ENCODE measurements at places on chromosomes 3 and 15.

- no peak for DNase-seq
Observed at GRCh38 chr3:126908752-126909275, 74.1 kb upstream of the PLXNA1 start.

DNA sequence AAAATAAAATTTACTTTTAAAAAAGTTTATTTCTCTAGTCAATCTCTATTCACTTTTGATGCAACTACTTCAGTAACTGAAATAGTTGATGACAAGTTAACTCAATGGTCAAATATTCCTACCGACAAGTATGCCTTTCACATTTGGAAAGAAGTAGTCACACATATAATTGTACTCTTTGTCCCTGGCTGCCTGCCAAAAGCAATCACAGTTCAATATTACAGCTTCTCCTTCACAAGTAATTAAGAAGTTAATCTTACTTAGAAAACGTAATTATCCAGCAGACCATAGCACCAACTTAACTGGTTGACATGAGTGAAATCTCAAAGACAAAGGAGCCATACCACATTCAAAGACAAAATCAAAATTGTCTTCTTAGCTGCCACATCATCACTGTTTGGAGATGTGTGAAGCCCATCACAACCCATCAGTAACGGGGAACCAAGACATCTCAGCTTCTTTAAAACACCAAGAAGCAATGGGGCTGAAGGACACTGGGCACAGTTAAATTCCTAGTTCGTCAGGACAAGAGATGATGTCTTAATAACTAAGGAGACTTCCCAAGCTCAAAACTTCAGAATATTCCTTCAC, 86.1 kb downstream of the PLCH1 start:
- DNase-seq: no peak

GRCh38 chr3:72441284-72441994, 406.8 kb downstream of the SHQ1 start:
- no peak for DNase-seq

- DNase-seq: no peak
Observed at GRCh38 chr3:67453628-67454027, 200.8 kb downstream of the SUCLG2 start.

- DNase-seq: no peak
Observed at GRCh38 chr15:90001683-90002427, 731 bp downstream of the ZNF710 start.

DNA sequence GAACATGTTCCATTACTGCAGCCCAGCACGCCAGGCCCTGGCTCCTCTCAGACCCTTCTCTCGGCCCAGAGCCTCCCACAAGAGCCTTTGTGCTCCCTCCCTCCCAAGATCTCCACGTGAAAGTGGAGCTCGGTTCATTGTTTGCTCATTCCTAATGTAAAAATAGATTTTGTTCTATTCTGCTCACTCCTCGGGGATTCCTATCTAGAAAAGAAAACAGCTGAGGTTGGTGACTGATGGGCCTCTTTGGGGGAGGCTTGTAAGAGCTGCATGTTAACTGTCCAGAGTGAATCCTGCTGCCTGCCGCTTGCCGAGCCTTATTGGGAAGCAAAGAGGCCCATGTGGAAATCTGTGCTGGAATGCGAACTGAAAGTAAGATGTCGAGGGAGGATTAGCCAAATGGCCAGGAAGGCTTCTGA, 267.1 kb downstream of the LRTM1 start:
- DNase-seq: no peak

GRCh38 chr15:74683758-74684157, 12.1 kb downstream of the EDC3 start:
- no peak for DNase-seq

GRCh38 chr3:20857636-20858035, 671.6 kb upstream of the SGO1 start:
- no peak for DNase-seq

GRCh38 chr3:31522152-31522551, 10.6 kb upstream of the STT3B start:
- no peak for DNase-seq

GRCh38 chr3:23202921-23203707, at the start of gene UBE2E2:
Gene UBE2E2, plus strand, starts transcription at chr3:23203327.
- DNase-seq: no peak

DNA sequence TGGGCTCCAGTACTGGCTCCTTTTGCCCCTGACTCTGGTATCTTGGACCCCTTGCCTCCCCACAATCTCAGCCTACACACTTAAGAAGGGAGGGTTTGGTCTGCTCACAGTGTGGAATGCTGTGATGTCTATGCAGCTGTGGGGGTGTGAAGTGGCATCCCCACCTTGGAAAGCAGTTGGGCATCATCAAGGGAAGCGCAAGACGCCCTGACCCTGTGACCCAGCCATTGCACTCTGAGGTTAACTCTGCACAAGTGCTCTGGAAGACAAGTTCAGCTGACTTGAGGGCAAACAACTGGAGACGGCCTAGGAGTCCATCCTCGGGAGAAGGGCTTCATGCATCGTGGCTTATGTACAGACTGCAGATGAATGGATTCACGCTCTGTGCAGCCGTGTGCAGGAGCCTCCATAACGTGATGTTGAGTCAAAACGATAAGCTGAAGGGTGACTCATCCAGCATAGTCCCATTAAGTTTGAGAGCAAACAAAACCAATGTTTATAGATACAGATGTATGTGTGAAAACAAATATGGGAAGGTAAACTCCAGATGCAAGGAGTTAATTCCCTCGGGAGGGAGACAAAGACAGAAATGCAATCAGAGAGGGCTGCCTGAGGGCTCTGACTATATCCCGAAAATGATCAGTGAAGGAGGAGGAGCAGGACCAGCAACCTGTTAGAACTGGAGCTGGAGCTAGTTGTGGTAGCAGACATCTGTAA, 86.8 kb downstream of the LSM3 start:
- no peak for DNase-seq

GRCh38 chr15:35444557-35445204, 101.3 kb downstream of the DPH6 start:
- no peak for DNase-seq

- no peak for DNase-seq
Observed at GRCh38 chr3:129745253-129745652, 138.8 kb upstream of the PLXND1 start.

GRCh38 chr3:114384558-114384903, 90.7 kb downstream of the TIGIT start:
- no peak for DNase-seq

- no peak for DNase-seq
Observed at GRCh38 chr15:29968099-29968894, 114.5 kb upstream of the GOLGA8J start.

- no peak for DNase-seq
Observed at GRCh38 chr15:52382647-52383046, 87.0 kb upstream of the MYO5C start.

DNA sequence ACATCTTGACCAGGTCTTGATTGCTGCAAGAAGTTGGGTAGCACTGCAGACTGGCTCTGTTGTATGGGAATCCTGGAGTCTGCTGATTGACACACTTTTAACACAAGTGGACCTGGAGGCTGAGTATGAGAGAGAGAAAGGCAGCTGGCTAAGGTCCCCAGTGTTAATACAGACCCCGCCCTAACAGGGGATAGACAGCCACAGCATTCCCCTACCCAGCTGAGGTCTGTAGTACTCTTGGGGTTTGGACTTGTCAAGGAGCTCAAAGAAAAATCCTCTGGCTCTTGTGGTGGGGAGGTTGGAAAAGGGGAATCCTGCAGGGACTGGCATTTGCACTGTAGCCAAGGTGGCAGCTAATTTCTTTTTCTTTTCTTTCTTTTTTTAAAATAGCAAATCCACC, 192.7 kb downstream of the ZNF621 start:
- DNase-seq: no peak

DNA sequence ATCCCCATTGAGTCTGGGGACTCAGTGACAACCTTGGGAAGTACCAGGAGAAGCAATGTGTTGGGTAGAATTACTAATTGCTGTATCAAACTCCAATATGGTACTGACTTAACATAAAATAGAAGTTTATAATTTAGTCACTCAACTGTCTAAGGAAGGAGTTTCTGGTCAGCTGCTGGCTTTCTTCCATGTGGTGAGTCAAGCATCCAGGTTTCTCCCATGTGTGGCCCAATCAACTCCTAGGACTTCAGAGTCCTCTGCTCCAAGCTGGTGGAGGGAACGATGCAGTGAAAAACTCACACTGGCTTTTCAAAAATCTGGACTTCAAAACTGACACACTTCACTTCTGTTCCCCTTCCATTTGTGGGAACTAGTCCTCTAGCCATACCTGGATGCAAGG, 25.2 kb downstream of the WNT5A start:
- DNase-seq: no peak

- DNase-seq: peak; percentile 39
Observed at GRCh38 chr3:58167431-58168351, 43.1 kb downstream of the DNASE1L3 start.

- DNase-seq: no peak
Observed at GRCh38 chr3:8739757-8740504, 6.3 kb downstream of the CAV3 start.

DNA sequence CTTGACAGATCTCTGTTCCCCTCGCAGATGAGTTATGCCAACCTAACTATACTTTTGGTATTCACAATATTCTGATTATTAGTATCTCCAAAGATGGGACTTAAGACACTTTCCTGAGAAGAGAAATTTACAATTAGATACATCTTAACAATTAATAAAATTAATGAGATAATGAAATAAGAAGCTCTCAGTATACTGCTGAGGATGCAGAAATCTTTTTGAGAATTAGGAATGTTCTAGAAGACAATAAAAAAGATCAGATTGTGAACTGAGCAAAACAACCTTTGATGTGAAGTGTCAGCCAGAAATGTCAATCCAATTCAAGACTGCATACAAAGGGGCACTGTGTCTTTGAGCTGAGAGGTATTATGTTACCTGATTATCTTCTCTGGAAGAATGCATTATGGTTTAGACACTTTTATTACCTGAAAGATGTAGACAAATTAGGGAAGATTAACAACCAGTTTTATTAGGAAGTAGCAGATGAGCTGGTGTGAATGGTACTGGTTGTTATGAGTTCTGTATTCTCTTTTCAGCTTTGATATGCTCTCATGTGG, 262.9 kb downstream of the TIGIT start:
- DNase-seq: no peak

DNA sequence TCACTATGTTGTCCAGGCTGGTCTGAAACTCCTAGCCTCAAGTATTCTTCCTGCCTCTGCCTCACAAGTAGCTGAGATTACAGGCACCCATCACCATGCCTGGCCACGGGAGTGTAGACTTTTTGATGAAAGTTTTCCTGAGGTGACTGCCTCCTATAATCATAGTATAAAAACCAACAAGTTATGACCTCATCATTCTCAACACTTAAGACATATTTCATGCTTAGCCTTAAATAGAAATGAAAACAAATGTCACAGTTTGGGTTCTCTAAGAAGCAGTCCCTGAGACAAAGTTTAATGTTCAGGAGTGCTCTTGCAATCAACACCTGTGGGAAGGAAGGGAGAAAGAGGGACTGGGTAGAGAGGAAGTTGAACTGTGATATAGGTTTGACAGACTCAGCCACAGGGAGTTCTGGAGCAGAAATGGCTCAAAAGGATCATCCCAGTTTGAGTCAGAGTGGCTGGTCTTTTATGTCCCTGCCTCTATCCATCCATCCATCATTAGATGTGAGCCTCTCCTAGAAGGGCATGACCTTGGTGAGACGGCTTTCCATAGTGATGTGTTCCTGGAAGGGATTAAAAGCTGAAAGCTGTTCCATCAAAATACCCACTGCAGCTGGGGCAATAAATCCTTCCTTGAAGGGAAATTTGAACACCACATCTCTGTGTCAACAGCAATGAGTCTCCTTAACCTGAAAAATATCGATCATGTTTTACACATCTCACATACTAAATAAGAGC, 16.2 kb upstream of the ABHD5 start:
- no peak for DNase-seq

GRCh38 chr15:89383365-89384175, 48.9 kb upstream of the POLG start:
- no peak for DNase-seq

GRCh38 chr3:183854318-183855035, 29.1 kb upstream of the MAP6D1 start:
- no peak for DNase-seq

DNA sequence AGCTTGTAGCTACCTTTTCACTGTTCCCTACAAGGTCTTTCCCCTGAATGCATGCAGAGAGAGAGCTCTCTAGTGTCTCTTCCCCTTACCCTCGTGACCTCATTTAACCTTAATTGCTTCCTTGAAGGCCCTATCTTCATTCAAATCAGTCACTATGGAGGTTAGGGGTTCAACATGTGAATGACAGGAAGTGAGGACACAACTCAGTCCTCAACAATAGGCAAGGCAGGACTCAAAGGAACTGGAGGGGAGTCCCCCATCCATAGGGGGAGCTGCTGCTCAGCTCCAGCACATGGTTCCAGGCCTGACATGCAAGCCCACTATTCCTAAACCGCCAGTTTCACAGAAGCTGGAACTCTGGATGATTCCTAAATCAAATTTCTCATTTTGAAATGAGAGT, 33.8 kb upstream of the GYG1 start:
- no peak for DNase-seq

DNA sequence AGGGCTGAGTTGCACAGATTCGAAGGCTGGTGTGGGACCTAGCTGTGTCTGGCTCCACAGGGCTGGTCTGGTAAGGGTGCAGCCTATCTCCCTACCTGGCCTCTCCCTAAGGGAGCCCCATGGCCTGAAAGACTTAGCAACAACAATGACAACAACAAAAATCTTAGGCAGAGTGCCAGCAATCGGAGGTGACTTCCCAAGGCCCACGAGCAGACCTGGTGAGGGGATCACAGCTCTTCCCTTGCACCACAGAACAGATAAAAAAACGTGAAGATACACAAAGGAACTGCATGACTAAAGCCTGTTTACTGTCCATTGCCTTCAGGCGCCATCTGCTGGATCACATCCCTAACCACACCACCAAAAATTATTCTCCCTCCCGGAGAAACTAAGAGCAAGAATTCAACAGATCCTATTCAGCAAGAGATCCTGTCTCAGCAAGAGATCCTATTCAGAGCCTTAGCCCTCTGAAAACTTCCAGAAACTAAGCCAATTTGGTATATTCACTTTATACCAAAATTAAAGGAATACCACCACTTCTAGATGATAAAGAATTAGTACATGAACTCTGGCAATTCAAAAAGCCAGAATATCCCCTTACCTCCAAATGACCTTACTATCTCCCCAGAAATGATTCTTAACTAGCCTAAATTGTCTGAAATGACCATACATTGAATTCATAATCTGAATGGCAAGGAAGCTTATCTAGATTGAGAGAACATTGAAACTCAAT, 24.1 kb upstream of the OR5K4 start:
- no peak for DNase-seq

GRCh38 chr3:45887759-45888511, 1.6 kb downstream of the CCR9 start:
- DNase-seq: no peak

DNA sequence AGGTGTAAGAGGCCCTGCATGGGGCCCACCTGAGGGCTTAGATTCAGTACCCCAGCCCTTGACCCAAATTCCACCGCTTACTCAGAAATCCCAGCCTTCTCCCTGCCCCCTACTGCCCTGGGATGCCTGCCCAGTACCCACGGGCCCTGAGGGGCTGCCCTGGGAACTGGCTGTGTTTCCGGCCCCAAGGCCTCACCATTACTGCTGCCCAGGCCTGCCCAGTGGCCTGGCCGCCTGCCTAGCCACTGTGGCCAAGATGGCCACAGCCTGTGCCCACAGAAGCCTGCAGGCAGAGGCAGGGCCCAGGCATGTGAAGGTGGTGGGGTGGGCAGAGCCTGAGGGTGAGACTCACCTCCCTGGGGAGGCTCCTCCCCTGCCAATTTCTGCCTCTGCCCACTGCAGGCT, 6.1 kb upstream of the PRKCD start:
- no peak for DNase-seq

Data from stimulated activated CD8-positive, alpha-beta memory T cell treated with anti-CD3 and anti-CD28 coated beads, Interleukin-7, amount 100 ng/mL, for 48 hours (primary cell).